ENCODE measurements at places on chromosomes 5 and 9.
A peak's percentile ranks its signal among the peaks of the same experiment; 100 is the strongest.

GRCh38 chr5:129858131-129858675 lies 46.1 kb upstream of the CHSY3 start:
- no peak for DNase-seq

GRCh38 chr9:36126016-36126730 lies 10.4 kb upstream of the GLIPR2 start:
- DNase-seq, result no peak

GRCh38 chr5:172800088-172800551 lies 29.1 kb upstream of the DUSP1 start:
- no peak for DNase-seq

GRCh38 chr5:73822278-73822988 lies 196.4 kb downstream of the ARHGEF28 start:
- no peak for DNase-seq

DNA sequence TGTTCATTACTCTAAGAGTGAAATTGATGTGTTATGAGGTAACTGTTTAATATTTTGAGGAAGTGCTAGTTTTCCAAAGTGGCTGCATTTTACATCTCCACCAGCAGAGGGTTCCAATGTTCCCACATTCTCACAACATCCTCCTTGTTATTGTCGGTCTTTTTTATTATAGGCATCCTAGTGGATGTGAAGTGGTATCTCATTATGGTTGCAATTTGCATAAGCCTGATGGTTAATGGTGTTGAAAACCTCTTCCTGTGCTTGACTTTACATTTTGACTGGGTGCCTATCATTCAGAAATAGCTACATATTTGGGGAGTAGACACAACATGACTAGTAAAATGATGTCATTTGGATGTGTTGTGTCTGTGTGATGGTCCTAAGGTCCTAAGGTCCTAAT lies 143.6 kb downstream of the MRPS30 start:
- DNase-seq, result no peak

- no peak for DNase-seq
These were observed 409.9 kb downstream of the BRINP1 start for GRCh38 chr9:118959366-118959765.

- DNase-seq, result no peak
These were observed 4.9 kb downstream of the TRIM52 start for GRCh38 chr5:181255836-181256578.

- no peak for DNase-seq
These were observed 114.6 kb downstream of the KLHL3 start for GRCh38 chr5:137621306-137621705.

- no peak for DNase-seq
These were observed 50.6 kb downstream of the SIL1 start for GRCh38 chr5:139147483-139148087.

- no peak for DNase-seq
These were observed 139.4 kb upstream of the IL12B start for GRCh38 chr5:159469496-159470372.

DNA sequence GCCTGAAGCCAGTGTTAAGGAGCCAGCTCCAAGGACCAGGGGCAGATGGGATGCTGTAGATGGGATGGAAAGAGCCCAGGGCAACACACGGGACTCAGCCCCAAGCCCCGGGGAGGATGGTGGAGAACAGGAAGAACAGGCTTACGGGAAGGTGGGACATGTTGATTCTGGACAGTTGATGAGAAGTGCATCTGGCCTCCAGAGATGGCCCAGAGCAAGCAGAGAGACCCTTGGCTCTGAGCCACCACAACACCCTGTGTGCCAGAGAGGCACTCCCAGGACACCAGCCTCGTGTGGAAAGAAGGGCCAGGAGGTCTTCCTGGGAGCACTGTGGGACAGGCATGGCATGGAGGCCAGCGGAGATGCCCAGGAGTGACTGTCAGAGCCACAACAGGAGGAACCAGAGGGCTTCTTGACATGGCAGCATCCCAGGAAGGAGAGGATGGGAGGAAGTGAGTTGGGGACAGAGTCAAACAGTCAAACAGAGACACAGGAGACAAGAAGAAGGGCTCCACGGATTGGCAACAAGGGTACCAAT lies 156.3 kb upstream of the MVB12B start:
- no peak for DNase-seq

GRCh38 chr9:133854765-133855164 lies 116.6 kb upstream of the SARDH start:
- DNase-seq, result no peak

- no peak for DNase-seq
These were observed 83.3 kb downstream of the DAPK1 start for GRCh38 chr9:87580941-87581438.

GRCh38 chr9:80651044-80651443 lies 1038.3 kb downstream of the TLE1 start:
- DNase-seq, result no peak

GRCh38 chr9:31605164-31605563 lies 779.3 kb upstream of the ACO1 start:
- DNase-seq, result no peak

- DNase-seq, result no peak
These were observed 87.5 kb upstream of the AGXT2 start for GRCh38 chr5:35135239-35135700.

GRCh38 chr5:62208218-62208852 lies 97.7 kb upstream of the KIF2A start:
- DNase-seq, result no peak

DNA sequence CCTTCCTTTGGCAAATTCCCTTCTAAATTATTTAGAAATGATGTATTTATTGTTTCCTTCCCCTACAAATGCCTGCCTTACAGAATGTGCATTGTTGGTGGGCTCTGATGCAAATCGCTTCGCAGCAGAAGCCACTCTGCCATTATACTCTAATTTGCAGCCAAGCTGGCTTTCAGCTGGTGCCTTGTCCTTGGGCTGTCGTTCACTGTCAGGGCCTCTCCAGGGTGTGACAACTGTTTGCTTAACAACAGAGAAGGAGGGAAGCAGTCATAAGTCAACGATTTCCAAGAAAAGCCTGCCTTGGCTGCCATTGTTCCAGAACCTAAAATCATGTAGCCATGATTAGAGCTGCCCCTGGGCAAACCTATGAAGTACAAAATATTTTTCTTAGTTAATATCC lies 260.1 kb upstream of the RGMB start:
- no peak for DNase-seq

DNA sequence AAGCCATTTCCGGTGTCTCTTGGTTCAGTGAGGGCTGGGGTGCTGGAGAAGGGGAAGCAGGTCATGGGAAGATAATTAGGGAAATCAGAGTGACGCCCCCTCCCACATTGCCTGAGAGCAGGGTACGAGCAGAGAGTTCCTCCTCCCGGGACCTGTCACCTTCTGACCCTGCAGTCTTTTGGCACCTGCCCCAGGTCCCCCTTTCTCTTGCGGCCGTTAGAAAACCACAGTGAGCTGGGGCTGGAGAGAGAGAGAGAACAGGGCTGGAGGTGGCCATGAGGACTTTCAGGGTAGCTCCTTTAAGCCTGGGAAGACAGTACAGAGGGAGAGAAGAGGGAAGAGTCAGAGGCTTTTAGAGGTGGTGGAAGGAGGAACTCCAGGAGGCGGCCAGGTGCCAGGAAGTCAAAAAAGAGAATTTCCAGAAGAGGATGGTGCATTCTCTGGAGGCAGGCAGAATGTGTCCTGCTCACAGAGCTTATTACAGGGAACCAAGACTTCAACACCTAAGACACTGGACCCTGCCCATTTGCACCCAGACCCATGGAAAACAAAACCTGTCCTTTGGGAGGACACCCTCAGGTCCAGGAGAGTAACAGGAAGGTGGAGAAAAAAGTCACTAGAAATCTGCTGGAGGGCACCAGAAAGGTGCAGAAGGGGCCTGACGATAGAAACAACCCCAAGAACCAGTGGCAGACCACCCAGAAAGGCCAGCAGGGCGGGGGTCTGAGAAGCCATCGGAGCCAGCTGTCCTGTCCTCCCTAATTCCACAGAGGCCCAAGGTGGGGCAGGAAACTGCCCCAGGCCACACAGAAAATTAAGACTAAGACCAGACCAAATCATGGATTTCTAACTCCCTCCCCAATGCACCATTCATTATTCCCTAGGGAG lies 6.5 kb upstream of the ACSL6 start:
- DNase-seq, result no peak

GRCh38 chr5:43231977-43232376 lies 40.0 kb downstream of the NIM1K start:
- no peak for DNase-seq

GRCh38 chr9:119907056-119907455 lies 537.8 kb upstream of the BRINP1 start:
- no peak for DNase-seq

DNA sequence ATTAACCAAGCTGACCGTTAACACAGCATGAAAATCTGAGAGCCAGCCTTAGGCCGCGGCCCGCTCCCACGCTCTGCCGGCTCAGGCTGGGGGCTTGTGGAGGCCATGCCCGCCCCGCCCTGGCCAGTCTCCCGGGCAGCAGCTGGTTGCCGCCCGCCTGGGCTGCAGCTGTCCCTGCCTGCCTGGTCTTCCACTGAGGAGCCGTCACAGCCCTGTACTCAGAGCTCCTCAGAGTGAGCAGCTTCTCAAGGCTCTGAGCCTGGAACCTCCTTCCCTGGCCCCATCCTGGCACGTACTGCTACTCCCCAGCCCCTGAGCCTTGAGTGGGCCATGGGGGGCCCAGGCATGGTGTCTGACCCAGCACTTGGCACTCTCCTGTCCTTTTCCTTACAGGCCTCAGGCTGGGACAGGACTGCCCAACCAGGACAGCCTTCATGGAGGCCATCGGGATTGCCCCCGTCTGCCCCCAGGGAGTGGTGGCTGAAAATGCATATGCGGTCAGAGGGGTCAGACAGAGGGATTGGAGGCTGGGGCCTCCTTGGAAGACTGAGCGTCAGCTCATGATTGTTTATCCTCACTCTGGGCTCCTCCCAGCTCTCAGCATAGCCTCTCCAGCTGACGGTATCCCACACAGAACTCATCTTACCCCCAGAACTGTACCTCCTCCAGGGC lies 11.9 kb downstream of the FGFR4 start:
- peak; percentile 69 for DNase-seq
